ENCODE measurements at places on chromosomes 3 and 15.

DNA sequence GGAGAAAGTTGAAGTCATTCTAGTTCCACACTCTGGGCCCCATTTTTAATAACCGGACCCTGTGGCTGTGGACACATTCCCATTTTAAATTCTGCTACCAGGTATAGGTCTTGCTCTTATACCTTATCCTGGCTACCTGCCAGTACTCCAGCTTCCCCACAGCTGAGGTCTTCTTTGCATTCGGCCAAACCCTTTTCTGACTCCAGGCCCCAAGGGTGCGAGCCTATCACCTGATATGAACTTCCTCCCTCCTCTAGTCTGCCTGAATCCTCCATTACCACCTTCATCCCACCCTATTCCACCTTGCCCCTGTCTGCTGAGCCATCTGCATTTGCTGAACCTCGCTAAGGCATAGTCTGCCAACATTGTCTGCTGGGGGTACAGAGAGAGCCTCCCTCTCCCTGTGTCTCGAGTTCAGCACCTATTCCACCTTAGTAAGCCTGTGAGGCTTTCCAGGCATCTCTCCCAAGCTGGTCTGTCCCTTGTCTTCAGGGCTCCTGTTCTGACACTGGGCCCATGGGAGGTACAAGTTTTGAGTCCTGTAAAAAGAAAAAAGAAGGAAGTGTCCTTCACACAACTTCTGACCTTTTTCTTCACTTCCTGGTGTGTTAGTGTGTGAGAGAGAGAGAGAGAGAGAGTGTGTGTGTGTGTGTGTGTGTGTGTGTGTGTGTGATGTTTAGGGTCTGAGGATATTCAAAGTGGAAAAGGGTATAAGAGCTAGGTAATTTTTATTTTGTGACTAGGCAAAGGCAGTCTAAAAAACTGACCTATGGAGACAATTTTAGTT, 27.0 kb downstream of the PDE8A start:
- DNase-seq, result no peak

DNA sequence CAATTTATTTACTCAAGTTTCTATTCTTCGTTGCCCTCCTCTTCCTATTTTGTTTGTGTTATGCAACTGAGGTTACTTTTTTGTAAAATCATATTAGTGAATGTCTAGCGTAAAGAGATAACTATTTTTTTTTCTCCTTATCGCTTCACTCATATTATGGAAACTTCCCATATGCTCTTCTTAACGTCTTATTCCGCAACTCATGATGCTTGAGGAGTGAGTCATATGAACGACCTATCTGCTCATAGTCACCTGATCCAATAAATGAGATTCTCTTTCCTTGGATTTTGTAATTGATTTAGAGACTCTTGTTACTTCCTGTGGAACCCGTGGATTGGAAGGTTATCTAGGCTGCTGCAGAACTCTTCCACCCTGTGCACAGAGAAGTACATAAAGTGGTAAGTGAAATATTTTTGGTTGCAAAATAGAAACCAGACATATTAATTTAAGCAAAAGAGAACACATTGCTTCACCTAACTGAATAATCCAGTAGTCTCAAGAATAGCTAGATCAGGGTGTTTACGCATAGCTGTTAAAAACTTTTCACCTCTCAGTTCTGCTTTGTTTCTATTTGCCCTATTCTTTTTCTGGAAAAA, 719.3 kb upstream of the SGO1 start:
- DNase-seq, result peak; percentile 85

DNA sequence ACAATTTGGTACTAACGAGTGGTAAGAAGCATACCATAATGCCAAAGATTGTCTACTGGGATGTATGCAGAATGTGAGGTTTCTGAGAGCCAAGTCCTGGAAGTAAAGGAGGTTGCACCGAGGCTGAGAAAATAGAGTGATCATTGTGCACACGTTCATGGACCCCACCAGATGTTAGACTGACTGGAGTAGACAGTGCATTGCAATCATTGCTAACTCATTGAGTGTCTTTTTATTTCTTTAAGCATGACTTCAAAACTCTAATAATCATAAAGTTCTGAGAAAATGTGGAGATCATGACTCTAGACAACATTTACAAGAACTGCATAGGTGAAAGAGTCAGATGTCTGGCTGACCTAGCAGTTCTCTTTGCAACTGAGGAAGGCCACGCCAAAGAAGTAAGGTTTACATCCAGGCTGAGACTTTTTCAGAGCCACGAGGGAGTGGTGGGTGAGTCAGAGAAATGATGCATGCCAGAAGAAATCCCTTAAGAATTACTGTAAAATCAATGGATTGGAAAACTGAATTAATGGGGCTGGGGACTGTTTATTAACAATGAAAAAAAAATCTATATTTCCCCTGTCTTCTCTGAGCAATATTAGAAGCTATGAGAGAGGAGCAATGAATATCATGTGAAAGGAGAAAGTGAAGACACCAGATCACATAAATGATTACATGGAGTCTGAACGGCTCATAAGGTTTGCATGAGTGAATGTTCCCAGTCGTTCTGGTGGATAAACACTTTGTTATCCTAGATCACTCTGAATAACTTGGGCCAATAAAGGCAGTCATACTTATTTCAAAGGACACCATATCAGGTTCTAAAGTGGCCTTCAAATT, 76.0 kb upstream of the SLC25A26 start:
- peak; percentile 16 for DNase-seq

DNA sequence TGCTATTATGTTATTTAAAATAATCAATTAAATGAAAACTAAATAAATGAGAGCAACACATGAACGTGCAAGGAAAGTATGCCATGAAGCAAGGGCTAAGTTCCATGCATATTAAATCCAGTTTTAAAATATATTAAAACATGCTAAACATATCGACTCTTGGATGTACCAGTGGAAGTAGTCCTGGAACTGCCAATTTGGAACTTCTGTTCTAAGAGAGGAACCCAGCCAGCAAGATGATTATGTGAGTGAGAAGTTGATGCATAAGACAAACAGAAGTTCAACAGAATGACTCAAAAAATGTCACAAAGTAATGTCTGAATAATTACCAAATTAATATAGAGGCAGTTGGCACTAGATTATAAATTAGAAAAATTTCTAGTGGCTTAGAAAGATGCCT, 714.2 kb downstream of the NLGN1 start:
- DNase-seq, result no peak

DNA sequence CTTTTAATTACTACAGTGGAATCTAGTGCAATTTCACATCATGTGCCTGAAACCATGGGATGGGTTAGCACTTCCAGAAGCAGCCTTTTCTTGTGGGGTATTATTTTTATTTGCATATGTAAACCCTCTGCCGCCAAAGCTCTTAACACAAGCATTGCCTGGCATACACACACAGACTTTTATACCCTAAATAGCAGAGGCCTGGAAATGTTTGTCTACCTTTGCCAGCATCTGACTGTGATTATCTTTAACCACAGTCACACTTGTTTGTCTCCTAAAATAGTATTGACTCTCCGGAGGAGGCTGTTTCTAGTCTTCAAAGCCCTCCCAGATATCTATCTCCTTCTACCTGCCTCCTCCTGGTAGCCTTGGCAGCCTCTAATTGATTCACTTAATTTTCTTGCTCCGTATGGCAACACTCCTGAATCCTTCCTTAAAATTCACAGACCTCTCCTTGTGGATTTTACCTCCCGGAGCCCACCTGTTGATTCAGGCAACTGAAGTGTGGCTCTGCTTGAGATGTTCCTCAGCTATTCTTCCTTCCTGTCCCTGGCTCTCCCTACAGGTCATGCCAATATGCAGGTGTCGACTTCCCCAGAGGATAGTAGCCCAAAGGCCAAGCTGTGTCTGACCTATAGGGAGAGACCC, 127.1 kb upstream of the UMPS start:
- no peak for DNase-seq

- peak; percentile 54 for DNase-seq
Measured at GRCh38 chr3:13452490-13453335, 27.4 kb upstream of the HDAC11 start.

GRCh38 chr3:69420781-69421520, 35.1 kb upstream of the FRMD4B start:
- DNase-seq, result no peak

- peak; percentile 36 for DNase-seq
Measured at GRCh38 chr3:143241481-143241951, 121.9 kb downstream of the CHST2 start.

GRCh38 chr15:101488300-101489164, 975 bp downstream of the PCSK6 start:
- no peak for DNase-seq

DNA sequence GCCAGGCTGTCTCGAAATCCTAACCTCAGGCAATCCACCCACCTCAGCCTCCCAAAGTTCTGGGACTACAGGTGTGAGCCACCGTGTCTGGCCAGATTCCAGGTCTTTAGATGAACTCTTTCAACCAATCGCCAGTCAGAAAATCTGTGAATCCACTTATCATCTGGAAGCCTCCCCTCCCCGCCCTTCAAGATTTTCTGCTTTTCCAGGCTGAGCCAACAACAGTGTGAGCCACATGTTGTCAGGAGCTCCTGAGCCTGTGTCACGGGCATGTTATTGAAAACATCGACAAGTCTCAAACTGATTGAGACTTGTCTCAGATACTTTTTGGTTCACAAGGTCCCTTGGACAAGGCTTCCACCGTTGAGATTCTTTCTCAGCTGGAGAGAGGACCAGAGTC, 52.0 kb upstream of the TRPM1 start:
- no peak for DNase-seq

DNA sequence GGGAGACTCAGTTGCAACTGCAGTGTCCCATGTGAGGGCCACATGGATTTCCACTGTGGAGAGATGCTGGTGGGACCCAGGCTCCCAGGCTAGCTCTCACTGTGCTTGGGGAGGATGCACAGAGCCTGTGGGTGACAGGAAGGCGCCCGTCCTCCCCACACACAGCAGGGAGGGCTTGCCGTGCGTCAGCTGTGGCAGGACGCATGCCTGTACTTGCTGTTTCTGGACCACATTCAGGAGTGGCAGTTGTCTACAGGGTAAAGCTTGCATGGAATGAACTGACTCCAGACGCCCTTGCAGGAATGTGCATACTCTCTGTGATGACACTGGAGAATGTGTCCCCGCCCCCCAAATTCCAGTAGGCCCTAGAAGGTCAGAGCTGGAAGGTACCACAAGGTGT, 63.8 kb upstream of the SNRPA1 start:
- DNase-seq, result no peak

GRCh38 chr3:186464424-186465093, 79.6 kb downstream of the CRYGS start:
- no peak for DNase-seq

DNA sequence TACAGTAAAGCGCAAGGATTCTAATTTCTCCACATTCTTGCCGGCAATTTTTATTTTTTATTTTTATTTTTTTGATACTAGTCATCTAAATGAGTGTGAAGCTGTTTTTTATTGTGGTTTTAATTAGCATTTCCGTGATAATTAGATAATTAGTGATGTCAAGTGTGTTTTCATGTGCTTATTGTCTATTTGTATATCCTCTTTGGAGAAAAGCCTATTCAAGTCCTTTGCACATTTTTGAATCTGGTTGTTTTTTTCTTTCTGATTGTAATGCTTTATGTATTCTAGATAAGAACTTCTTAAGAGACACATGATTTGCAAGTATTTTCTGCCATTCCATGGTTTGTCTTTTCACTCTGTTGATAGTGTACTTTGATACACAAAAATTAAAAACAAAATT, 16.1 kb downstream of the CTDSPL2 start:
- no peak for DNase-seq

- DNase-seq, result no peak
Measured at GRCh38 chr3:30713885-30714503, 107.6 kb downstream of the TGFBR2 start.

GRCh38 chr15:93614386-93615104, 525.5 kb upstream of the RGMA start:
- DNase-seq, result no peak

- DNase-seq, result no peak
Measured at GRCh38 chr3:49236226-49236625, 40.8 kb downstream of the C3orf62 start.

DNA sequence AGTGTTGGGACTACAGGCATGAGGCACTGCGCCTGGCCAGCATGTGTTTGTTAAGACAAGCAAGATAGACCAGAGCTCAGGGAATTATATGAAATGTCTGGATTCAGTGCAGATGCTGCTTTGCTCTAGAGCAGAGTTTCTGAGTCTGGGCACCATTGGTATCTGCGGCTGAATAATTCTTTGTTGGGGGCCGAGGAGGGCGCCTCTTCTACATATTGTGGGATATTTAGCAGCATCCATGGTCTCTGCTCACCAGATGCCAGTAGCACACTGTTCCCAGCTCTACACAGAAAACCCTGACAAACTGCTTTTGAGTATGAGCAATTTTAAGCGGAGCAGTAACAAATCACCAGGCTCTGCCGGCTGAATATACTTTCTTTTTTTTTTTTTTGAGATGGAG, 3.6 kb upstream of the LDHAL6B start:
- no peak for DNase-seq

DNA sequence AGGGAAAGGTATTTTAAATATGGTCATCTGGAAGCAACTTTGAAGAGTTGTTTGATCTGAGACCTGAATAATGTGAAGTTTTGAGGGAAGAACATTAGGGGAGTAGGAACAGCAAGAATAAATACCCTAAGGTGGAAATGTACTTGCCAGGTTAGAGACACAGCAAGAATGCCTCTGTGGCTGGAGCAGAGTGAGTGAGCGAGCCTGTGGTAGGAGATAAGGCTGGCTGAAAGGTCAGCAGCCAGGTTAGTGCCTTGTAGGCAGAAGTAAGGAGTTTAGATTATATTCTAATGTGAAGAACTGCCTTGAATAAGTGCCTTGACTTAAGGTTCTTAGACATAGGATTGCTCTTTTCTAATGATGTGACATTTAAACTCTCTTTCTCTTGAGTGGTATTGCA, 18.3 kb downstream of the LRRC49 start:
- DNase-seq, result no peak

DNA sequence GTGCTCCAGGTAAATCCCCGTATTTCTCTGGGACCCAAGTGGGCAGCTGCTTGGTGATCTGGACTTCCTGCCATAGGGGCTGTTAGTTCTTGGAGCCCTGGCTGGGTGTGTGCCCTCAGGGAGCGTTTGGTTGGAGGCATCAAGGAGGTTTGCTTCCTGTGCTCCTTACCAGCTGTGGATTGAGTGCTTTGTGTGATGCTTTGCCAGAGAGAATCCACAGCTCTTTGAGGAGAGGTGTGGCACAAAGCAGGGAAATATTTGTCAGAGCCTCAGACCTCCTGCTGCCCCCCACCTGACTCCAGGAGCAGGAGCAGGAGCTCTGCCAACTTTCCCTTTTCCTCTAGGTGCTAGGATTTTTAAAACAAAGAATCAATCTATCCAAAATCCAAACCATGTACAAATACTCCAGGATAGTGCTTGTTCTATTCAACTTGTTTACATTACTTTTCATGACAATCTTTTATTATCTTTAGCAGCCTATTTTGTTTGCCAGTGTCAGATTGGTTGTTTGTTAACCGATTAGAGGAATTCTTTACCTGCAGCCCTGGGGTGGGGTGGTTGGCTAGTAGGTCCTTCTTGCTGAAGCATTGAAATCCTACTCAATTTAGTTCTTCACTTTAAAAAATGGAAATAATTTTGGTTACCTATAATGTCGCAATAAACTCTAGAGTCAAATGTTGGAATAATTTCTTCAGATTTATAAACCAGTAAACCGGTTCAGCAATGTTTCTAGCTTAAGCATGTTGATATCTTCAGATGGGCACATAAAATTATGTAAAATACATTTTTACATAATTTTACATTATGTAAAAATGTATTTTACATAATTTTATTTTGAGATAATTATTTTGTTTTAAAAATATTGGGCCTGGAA, 2.5 kb downstream of the CTDSPL start:
- DNase-seq, result no peak

- no peak for DNase-seq
Measured at GRCh38 chr3:179957264-179957845, 79.4 kb downstream of the PEX5L start.
